Psoas muscle (tissue), 8 donors: ENCODE measurements at places on chromosomes 3 and 15. TPM values are rescaled to one million over a fixed set of nuclear protein-coding genes. Genes with fewer than 3 reads are reported as not detected.

DNA sequence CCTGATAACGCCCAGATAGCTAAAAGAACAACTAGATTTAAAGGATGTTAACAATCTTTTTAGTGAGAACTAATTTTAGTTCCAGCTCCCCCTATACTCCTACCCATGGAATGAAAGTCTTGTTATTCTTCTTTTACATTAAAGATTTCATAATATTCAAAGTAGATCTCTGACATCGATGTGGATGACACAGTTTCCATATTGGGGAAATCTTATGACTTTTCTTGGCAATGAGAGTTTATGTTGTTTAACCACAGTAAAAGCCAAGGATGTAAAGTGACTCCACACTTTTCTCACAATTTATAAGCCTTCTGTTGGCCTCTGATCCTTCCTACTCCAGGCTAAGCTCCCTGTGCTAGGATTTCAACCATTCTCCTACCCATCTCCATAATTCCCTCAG is 332.6 kb upstream of the KCNMB2 start:
- no peak for DNase-seq

TMC3 gene
- total RNA-seq = not detected

- no peak for DNase-seq
Observed at GRCh38 chr3:111863942-111864694, 5.1 kb downstream of the PHLDB2 start.

- DNase-seq = no peak
Observed at GRCh38 chr3:152825566-152825965, 9.4 kb upstream of the P2RY1 start.

GRCh38 chr3:71987089-71987735 is 202.3 kb upstream of the PROK2 start:
- no peak for DNase-seq

FAM81A gene
- 0.34 TPM for total RNA-seq

DNA sequence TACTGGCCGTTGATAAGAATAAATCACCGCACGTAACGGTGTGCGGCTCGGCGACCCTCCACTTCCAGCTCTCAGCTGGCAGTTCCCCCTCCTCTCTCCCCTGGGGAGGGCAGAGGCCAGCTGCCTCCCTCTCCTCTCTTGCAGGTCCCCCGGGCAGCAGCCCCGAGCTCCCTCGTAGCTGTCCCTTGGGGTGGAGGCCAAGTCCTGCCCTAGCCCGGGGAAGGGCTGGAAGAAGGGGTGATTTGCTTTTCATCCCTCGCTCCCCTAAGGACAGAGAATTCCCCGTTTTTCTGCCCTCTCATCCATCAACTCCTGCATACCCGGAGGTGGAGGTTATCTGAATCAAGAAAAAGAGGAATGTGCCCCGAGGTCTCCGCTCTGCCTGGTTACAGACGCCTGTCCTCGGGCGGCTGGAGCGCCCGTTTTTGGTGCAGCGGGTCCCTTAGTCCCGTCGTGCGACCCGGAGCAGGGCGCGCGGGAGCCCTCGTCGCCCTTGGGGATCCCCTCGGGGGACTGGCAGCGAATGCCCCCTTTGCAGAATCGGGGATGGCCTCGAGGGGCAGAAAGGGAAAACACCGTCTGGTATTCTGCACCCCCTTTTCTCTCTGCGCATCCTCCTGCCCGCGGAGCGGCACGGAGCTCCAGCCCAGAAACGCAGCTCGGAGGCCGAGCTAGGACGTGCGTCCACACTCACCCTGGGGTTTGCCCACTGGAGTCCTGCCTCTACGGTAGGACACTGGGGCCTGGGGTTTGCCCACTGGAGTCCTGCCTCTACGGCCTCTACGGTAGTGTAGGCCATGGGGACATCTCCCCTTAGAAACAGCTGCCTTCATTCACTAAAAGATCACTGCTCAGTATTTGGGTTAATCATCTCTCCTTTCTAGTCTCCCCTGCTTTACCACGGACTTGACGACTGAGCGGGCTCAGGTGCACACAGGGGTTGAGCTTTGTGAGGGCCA is 2.2 kb downstream of the PTPRG start:
- peak; percentile 28 for DNase-seq

CELSR3 gene
- total RNA-seq = 0.05 TPM

DNA sequence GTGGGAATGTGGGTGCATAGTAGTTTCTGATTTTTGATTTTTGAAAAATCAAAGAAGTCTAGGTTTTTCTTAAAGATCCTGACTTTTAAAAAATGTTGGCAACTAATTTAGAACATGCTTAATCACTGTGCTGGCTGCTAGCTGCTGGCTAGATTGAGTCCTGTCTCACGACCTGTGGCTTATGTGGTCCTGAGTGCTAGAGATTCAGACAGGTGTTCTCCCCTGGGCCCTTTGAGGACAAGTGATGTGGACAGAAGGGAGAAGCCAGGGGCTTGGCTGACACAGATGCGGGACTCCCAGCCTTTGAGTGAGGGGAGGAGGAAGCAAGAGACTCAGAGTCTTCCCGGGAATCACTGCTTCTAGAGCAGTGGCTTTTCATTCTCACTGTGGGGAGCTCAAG is 47.5 kb downstream of the CORO2B start:
- DNase-seq = no peak

ANKRD63 gene
- total RNA-seq = not detected

- DNase-seq = no peak
Observed at GRCh38 chr15:68340726-68341671, 63.5 kb downstream of the FEM1B start.

- DNase-seq = no peak
Observed at GRCh38 chr3:194993896-194994295, 277.1 kb downstream of the XXYLT1 start.

DNA sequence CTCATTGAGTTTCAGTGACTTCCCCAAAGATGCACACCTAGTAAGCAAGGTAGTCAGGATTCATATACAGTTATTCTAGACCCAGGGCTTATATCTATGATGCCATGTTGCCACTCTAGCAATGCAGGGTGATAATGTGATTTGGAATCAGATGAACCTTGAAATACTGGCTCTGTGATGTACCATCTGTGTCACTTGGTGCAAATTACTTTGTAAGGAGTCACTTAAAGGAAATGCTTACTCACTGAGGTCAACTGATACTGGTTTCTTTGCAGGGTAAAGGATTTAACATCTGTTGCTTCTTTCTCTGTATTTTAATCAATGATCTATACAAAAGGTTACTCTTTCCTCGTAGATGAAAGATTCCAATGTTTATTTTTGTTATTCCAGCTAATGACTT is 10.8 kb downstream of the ASB14 start:
- DNase-seq = no peak

DNA sequence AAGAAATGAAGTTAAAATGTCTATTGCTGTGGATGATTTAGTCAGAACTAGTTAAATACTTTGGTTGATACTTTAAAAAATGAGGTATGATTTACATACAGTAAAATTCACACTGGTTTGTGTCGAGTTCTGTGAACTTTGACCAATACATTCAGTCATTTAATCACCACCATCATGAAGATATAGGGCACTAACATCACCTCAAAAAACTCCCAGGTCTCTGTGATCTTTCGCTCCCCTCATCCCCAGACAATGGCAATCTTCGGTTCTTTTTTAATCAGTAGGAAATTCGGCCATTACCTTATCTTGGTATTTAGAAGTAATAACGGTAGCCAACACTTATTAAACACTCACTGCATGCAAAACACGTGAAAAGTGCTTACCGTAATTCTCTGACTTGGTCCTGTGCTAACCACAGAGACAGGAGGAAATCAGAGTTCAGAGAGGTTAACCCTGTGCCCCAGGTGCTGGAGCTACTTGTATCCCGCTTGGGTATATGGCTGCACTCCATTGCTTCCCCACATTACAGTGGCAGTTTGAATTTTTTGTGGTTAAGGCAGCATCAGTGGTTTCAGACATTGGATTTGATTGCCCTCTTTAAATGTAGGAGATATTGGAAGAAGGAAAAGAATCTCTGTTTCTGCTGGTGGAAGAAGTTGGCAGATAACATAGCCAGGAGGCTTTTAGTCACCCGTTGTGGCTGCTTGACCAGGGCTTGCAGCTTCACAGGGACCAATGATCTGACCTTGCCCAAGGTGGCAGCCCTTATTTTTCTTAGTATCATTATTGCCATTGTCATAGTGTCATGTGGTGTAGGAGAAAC is 4.2 kb downstream of the PLCL2 start:
- DNase-seq = no peak
